ENCODE measurements at places on chromosomes 7 and 10.

GRCh38 chr10:68251151-68251550, 19.2 kb upstream of the ATOH7 start:
- no peak for DNase-seq

- DNase-seq = no peak
These were observed 96.5 kb upstream of the MACROH2A2 start for GRCh38 chr10:69955897-69956740.

DNA sequence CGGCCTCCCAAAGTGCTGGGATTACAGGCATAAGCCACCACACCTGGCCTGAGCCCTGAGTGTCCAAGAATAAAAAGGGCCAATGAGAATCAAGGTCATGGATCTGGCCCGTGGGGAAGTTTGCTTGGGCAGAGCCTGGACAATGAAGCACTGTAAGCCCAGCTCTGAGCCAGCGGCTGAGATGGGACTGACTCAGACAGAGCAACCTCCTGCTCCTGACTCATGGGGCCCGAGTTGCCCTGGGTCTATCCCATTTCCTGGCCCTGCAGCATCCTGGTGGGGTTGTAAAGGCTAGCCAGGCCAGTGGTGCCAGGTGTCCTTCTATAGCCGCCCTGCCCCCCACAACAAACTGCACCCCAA, 5.2 kb upstream of the MYH16 start:
- DNase-seq = no peak

- DNase-seq = peak; percentile 47
These were observed 41.8 kb upstream of the LRRC18 start for GRCh38 chr10:48981310-48981907.

DNA sequence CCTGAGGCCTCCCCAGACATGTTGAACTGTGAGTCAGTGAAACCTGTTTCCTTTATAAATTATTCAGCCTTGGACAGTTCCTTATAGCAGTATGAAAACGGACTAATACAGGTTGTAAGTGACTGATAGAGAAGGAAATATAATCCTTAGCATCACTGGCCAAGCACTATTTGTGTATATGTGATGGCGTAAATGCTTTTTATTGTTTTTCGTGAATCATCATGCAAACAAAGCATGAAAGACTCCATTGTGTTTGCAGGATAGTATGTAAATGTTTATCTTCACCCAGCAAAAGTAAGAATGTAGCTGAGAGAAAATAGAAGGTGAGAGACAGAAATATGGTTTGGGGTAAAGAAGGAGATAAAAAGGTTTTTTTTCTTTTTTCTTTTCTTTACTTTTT, 92.5 kb upstream of the LRGUK start:
- DNase-seq = no peak

GRCh38 chr7:105790996-105791395, 85.4 kb downstream of the ATXN7L1 start:
- DNase-seq = no peak

GRCh38 chr10:43649185-43649523, 473 bp upstream of the ZNF32 start:
- no peak for DNase-seq

- DNase-seq = no peak
These were observed 146.1 kb downstream of the SLC16A9 start for GRCh38 chr10:59563531-59563930.

GRCh38 chr7:112505495-112505894, 24.7 kb downstream of the LSMEM1 start:
- DNase-seq = no peak

DNA sequence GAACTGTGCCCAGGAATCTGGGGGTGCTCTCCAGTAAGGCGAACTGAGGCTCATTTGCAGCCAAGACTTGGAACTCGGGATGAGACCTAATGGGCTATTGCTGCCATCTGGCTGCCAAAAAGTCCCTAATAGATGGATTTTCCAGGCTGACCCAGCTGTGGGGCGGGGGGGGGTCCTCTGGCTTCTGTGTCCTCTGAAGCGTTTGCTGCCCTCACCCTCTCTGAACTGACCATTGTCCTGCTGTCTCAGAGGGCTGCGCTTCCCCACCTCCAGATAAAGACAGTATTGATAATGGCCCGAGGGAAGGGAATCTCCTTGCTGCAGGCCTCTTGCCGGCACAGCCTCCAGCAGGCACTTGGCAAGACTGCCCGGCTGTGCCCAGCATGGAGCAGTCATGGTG, 46.6 kb downstream of the CLEC2L start:
- DNase-seq = no peak

DNA sequence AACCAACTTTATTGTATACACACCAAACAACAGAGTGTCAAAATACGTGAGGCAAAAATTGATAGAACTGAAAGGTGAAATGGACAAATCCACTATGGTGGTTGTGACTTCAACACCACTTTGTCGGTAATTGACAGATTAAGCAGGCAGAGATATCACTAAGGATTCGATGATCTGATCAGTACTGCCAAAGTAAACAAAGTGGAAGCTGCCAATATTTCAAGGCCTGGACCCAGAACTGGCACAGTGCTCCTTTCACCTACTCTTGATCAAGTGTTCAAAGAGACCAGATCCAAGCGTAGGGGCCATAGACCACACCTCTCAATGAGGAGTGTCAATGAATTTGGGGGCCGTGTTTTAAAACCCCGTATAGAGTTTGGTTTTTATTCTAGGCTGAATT, 167.0 kb downstream of the CDK14 start:
- no peak for DNase-seq

Measured in activated naive CD8-positive, alpha-beta T cell treated with anti-CD3 and anti-CD28 coated beads, Interleukin-2, amount 50 U/mL, for 24 hours (primary cell).